ENCODE measurements at places on chromosomes 12 and 14. TPM values are rescaled to one million over a fixed set of nuclear protein-coding genes. Genes with fewer than 3 reads are reported as not detected.

- no peak for DNase-seq
These were observed 148.7 kb upstream of the PDZRN4 start for GRCh38 chr12:41039461-41039860.

DNA sequence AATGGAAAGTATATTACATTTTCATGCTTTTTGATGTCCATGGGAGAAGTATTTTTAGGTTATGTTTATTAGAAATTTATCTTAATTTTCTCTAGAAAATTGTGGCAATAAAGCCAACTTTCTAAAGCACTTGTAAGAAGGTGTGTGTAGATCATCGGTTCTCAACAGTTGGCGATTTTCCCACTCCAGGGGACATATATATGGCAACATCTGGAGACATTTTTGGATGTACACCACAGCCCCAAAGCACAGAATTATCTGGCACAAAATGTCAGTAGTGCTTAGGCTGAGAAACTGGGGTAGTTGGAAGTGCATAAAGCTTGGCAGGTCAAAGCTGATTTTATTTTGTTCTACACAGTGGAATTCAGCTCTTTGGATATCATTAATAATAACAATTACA lies 86.9 kb downstream of the FLRT2 start:
- DNase-seq: no peak

DNA sequence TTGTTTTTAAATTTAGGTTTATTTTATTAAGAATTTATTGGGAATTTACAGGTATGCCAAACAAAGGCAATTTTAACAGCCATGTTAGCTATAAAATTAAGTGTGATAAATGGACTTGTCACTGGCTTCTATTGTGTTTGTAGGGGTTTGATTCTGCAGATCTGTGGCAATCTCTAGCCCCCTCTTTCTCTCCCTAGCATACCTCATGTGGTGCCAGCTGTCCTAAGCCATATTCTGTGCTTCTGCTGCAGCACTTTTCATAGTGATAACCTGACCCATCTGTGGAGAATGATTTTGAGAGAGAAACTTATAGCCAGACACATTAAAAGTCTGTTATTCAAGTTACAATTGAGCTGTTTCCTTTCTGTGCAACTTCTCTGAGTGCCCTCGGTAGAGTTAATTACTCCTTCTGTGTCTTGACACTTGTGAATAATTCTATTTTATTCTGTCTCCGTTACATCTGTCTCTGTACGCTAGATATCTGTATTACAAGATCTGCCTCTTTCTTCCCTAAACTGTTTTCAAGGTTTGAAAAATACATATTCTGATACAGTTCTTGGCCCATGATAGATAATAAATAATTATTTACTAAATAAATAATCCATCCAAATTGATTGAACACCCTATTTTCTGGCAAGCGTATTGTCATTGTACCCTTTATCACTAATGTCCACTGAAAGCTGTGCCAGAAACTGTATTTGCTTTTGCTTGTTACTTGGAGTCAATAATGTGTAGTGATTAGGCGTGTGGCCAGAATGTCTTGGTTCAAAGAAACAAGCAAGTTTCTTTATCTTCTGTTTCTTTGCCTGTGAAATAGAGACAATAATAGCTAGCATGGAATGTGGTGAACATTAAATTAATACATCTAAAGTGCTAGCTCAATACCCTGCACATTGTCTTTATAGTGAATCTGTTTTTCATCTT lies 40.0 kb downstream of the FRS2 start:
- DNase-seq: no peak

DNA sequence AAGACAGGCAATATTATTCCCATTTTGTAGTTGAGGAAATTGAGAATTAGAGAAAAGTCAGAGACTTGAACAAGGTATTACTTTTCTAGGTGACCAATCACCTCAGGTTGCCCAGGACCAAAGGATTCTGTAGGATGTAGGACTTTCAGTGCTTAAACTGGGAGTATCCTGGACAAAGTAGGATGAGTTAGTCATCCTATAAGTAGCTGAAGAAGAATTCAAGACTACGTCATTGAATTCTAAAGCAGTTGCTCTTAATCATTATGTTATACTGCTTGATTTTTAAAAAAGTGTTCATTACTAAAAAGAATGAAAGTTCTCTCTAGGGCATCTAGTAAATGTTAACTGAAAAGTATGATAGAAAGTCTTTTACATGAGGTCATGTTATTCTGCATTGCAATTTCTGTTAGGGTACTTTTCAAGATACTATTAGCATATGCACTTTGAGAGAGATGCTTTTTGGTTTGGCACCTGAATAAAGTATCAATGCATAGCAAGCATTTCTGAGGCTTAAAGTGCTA lies 101.7 kb downstream of the RTN1 start:
- no peak for DNase-seq

DNA sequence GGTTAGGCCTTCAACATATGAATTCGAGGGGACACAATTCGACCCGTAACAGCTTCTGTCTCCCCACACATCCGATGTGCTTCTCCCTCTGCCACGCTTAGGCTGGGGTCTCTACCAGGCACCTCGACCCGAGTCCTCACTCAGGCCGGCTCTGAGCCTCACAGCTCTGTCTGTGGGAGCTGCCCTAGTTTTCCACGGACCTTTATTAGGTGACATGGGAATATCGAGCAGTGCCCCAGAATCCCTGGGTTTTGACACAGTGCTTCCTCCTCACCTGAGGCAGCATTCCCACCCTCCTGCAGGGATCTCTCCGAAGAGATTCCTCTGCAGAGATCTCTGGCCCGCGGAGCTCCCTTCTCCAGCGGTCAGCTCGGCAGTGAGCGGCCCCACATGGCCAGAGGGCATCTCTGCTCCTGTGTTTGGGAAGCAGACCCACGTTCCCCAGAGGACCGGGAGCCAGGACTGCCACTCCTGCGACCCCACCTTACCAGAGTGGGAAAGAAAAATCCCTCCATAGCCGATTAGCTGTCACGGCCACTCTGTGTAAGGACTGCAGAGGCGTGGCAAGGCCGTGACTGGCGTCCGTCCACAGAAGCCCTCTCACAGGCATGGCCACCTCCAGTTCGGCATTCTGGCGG lies 21.2 kb downstream of the ZBTB42 start:
- DNase-seq: no peak

- DNase-seq: peak; percentile 76
These were observed 72.4 kb downstream of the TTC9 start for GRCh38 chr14:70714055-70714550.

GRCh38 chr12:41663598-41664265 lies 475.6 kb downstream of the PDZRN4 start:
- DNase-seq: no peak

DNA sequence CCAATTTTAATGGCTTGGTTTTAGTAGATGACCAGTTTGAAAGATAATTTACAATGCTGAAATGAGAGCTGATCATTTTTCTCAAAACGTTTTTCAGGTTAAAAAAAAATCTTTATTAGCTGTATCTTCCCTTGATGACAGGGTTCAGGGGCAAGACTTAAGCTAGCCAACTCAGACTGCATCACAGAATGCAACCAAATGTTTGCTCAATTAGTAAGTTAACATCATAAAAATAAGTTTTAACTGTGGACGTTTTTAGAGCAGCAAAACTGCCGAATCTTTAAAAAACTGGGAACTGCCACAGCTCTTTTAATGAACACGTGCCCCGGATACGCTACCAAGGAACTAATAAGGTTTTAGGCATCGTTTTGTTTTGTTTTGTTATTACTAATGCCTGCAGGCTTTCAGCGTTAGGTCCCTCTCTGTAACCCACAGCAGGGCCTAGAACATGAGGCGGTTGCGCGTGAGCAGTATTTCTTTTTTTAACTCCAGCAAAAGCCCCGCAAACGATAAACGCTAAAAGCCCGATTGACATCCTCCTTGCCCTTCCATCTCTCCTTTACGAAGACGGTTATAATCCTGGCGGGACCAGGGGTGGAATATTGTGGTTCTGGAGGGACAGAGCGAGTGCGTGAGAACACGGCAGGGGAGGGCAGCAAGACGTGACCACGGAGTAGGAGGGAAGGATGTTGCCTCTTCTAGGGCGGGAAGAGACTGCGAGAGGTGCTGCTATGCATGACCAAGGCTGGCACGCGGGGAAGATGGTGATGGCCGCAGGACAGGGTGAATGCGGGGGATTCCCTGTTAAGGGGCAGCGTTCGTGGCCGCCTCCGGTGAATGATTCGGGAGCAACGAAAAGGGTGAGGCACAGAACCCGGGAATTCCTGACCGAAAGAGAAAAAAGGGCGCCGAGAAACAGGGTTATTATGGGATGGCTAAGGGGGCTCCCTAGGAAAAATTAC lies 652 bp downstream of the SUPT16H start:
- peak; percentile 80 for DNase-seq

- DNase-seq: no peak
These were observed 524.1 kb upstream of the FBXO33 start for GRCh38 chr14:39956372-39956771.

- DNase-seq: no peak
These were observed 30.3 kb downstream of the HMGA2 start for GRCh38 chr12:65854629-65855028.

- no peak for DNase-seq
These were observed 60.8 kb upstream of the KRAS start for GRCh38 chr12:25311506-25311905.

GRCh38 chr14:103561381-103562178 lies 877 bp downstream of the BAG5 start:
- peak; percentile 64 for DNase-seq

DNA sequence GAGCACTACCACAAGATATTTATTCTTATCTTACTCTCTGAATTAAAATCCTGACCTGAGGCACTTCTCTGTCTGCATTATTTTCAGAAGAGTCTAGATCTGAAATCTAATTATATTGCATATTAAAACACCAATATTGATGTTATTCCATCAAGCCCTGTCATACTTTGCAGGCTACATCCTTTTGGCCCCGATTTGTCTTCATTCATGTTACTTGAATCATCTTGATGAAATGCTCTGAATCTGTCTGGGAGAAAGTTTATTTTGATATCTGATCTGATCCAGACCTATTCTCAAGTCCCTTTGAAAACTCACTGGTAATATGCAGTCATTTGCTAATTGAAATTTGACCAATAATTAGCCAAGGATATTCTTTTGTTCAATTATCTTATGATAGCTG lies 79.9 kb downstream of the BBS10 start:
- no peak for DNase-seq

DNA sequence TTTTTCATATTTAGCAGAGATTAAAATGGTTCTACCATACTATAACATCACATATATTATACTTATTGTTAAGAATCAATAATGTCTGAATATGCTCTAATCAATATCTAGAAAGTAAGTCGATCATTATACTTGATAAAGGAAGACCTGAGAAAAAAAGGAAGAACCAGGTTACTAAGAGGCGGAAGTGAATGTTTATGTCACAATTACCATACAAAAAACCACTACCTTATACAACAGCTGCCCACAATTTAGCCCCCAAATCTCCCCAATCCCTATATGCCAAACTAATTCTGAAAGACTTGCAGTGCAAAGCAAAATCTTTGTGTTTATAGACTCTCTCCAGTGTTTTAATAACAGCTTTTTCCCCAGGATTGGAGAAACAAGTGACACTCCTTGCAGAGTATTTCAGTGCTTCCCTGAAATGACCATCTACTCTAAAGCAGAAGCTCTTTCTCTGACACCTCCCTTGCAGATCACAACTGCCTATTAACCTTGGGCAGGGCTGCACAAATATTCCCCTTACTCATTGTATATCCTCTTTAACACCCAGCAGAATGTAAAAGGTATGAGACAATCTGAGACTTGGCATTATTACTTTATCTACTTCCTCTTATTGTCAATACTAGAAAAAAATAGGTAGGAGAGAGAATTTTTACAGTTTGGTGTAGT lies 12.7 kb upstream of the SLC2A3 start:
- no peak for DNase-seq

- peak; percentile 64 for DNase-seq
These were observed 19.3 kb downstream of the BRF1 start for GRCh38 chr14:105281371-105282097.

- peak; percentile 70 for DNase-seq
These were observed 396.7 kb upstream of the OR4E1 start for GRCh38 chr14:22070119-22070982.

DNA sequence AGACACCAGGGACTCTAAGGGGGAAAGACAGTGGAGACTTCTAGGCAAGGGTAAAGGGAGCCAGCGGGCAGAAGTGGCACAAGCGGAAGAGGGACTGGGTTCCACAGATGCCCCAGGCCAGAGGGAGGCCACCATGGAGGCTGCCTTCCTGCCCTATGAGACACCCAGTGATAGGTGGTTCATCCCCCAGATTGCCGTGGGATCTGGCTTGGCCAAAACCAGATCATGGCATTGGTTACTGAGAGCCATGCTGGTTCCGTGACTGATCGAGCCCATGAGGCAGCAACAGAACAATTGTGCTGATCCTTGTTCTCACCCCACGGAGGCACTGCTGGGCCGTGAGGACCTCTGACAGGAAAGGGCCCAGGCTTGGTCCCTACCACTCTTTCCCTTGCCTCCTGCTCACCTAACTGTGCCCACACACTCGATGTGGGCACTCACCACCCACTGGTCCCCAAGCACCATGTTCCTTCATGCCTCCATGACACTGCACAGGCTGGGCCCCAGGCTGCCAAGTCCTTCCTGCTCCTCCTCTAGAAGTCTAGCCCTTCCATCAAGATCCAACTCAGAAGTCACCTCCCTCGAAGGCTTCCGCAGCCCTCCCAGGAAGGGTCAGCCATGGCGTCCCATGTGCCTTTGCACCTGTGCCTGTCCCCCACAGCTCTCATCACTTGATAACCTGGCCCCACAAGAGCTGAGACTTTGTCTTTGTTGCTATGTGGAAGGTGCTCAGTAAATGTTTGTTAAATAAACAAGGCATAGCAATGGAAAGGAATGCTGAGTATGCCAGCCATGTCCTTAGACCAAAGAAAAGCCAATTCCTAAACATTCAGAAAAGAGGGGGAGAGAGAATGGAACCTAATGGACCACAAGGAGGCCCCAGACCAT lies 7.3 kb downstream of the KRT79 start:
- no peak for DNase-seq

DNA sequence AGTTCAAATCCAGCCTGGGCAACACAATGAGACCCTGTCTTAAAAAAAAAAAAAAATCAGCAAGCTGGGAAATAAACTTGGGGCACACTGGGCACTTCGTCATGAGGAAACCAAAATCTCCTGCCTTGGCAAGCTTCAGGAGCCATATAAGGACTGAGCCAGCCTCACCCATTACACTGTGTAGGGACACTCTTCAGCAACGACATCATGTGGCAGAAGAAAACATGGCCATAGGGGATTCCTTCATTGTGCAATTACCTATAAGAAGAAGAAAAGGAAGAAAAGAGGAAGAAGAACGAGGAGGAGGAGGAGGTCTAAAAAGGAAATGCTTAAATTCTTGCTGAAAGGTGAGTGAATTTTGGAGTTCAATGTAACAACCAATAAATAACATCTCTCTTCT lies 26.1 kb upstream of the IFNG start:
- no peak for DNase-seq

Gene FOXG1
- 1.8 TPM for total RNA-seq

Gene CLEC6A
- not detected for total RNA-seq

Gene RAD51AP1
- total RNA-seq: 106 TPM

Measured in Daoy (cell line).